ENCODE measurements at places on chromosomes 7 and 10. TPM values are rescaled to one million over a fixed set of nuclear protein-coding genes. Genes with fewer than 3 reads are reported as not detected.

Gene C7orf57
- 0.85 TPM for total RNA-seq

Gene FAM170B
- not detected for total RNA-seq

Gene PNLIPRP1
- total RNA-seq, result not detected

Gene LIPK
- not detected for total RNA-seq

Gene GATA3
- 50.3 TPM for total RNA-seq

Gene DUSP5
- 98.9 TPM for total RNA-seq

Gene DPP6
- total RNA-seq, result not detected

Gene KCNIP2
- total RNA-seq, result 1.6 TPM

Gene TUBAL3
- total RNA-seq, result not detected

Gene SLC18A2
- total RNA-seq, result 0.36 TPM

DNA sequence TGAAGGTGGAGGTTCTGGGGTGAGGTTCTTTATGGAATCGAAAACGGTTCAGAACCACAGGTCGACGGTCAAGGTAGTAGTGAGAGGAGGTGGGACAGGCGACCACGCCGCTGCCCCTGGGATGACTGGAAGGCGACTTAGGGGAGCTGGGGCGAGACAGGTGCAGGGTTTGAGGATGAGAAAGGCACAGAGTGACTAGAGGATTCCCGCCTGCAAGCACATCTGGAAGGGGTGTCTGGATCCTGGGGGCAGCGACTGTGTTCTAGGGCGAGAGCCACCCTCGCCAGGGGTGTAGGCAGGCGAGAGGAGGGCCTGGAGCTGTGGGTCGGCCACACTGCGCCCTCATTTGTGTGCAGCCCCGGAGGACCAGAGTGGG lies 468 bp upstream of the IRF5 start:
- DNase-seq, result no peak

GRCh38 chr7:43302211-43302711 lies 189.8 kb downstream of the HECW1 start:
- no peak for DNase-seq

DNA sequence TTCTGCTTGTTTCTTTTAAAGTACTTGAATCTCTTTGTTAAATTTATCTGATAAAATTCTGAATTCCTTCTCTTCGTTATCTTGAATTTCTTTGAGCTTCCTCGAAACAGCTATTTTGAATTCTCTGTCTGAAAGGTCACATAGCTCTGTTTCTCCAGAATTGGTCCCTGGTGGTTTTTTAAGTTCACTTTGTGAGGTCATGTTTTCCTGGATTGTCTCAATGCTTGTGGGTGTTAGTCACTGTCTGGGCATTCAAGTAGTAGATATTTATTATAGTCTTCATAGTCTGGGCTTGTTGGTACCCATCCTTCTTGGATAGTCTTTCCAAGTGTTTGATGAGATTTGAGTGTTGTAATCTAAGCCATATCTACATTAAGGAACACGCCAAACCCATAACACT lies 1060.6 kb downstream of the LRMDA start:
- DNase-seq, result no peak

DNA sequence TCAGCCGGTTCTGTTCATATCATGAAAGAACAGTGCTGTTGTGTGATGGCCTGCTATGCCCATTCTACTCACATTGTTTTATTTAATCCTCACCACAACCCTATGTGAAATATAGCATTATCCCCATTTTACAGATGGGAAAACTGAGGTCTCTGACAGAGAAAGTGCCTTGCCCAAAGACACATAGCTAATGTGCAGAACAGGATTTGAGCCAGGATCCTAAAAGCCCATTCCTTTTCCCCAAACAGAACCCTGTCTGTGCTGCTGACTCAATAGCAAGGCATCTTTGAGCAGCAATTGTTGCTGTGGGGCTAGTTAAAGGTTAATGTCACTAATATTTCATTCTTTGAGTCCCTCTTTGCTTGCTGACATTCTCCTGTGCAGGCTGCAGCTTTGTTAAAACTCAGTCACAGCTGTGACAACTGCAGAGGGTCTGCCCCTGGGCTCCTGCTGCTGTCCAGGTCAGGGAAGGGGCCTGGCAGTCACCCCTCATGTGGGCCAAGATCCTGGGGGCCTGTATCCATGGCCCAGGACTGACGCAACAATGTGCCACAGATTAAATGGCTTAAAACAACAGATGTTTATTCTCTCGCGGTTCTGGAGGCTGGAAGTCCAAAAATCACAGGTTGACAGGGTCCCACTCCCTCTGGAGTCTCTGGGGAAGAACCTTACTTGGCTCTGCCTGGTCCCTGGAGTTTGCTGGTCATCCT lies 40.4 kb downstream of the AFAP1L2 start:
- no peak for DNase-seq

DNA sequence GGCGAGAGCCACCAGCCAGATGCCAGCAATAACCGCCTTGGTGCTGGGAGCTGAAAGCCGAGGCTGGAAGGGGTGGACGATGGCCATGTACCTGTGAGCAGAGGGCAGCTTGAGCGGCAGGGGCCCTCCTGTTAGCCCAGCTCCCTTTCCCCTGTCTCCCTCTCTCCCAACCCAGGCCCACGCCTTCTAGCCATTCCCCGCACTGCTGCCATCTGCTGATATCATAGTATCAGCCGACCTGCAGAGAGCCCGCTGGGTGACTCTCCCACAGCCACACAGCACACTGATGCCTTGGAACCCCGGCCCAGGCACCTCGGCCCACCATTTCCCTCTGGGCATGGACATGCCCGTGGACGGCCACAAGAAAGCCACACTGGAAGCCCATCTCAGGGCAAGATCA lies 1.7 kb downstream of the TACR2 start:
- no peak for DNase-seq

DNA sequence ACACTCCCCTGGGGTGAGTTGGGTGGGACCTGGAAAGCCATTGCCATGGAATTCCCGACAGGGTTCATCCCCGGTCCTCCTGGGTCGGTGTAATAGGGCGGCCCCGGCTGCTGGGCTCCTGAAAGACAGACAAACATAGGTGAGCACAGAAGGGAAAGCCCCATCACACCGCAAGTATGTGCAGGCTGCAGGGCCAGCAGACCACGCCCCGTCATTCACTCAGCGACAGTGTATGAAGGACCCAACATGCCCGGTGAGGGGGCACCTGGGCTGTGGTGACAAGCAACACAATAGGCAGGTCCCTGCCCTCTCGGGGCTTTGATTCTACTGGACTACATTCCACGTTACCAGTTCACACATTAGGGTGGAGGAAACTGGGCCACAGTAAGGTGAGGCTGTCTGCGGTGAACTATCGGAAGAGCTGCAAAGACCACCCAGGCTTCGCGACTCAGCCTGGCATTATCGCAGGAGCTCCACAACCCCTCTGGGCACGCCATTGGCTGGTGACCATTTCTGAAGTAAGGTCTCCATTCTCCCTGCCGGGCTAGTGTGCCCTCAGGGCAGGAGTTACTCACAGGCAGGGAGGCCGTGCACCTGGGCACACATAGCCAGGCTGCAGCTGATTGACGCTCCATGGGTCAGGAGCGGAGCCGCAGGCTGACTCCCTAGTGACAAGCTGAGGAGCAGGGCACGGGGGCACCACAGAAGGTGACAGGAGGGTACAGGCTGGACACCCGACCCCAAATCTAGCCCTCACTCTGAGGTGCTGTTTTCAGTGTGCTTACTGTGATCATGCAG lies 99.2 kb downstream of the VOPP1 start:
- no peak for DNase-seq

DNA sequence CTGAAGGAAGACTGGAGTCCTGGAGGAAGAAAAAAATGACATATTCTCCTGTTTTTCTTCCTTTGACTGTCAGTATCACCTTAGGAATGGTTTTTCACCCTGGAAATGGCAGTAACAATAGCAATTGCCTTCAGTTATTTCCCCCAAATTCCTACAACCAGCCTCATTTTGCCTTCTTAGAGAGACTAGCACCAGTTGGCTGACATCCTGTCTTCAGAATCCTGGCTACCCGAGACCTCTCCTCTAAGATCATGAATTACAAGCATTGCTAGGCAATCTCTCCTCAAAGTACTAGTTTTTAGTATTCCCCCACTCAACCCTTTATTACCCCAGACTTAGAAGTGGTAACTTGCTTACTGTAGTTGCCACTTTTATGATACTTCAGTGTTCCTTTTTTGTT lies 53.4 kb downstream of the TAS2R16 start:
- no peak for DNase-seq

DNA sequence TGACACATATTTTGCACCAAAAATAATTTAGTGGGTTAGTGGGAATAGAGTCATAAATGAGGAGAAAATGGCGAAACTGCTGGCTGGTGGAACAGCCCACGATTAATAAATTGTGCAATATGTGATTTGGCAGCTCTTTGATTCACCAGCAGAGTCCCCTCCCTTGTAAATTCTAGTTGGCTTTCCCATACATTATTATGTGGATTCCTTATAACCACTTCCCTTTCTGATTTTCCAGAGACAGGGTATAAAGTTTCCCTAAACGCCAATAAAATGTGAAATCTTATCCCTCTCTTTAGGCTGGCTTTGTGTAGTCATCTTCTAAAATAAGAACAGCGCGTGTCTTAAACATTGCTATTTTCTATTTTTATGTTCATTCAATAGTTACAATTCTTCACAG lies 149.4 kb upstream of the FERD3L start:
- no peak for DNase-seq

DNA sequence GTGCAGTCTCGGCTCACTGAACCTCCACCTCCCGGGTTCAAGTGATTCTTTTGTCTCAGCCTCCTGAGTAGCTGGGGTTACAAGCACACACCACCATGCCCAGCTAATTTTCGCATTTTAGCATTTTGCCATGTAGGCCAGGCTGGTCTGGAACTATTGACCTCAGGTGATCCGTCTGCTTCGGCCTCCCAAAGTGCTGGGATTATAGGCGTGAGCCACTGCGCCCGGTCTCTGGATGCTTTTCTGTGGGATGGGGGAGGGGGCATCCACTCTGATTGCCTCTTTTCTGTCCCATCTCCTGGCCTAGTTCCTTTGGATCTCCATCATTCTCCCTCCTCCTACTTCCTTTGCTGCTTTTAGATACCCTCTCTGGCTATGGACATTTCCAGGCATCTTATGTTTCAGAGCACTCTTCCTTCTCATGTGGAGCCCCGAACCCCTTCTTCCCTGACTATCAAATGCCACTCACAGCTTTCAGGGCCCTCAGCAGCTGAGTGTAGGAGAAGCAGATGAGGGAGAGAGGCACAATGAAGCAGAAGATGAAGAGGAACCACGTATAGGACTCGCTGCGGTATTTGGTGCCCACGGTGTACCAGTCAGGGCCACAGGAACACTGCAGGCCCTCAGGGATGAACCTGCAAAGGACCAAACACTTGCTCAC lies 1.4 kb downstream of the OPN1SW start:
- no peak for DNase-seq

- no peak for DNase-seq
These were observed 132.3 kb downstream of the CHN2 start for GRCh38 chr7:29326864-29327263.

- DNase-seq, result no peak
These were observed 70.7 kb downstream of the RELN start for GRCh38 chr7:103918631-103919271.

DNA sequence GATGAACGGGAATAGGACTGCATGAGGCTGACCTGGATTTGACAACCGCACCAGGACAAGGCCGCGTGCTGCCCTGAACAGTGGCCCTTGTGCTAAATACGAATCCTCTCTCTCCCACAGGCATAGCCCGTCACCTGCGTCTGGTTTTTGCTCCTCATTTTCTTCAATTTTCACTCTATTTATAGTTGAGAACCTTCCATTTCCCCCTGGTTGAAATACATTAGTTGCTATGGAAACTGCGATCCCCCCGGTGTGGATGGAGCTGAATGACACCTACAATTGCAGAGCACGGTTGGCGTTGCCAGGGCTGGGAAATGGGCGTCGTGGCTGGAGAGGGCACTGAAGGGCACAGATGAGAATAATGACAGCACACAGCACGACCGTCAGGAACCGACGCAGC lies 158.6 kb upstream of the PITRM1 start:
- no peak for DNase-seq

GRCh38 chr10:131743190-131744151 lies 157.3 kb upstream of the PPP2R2D start:
- no peak for DNase-seq

DNA sequence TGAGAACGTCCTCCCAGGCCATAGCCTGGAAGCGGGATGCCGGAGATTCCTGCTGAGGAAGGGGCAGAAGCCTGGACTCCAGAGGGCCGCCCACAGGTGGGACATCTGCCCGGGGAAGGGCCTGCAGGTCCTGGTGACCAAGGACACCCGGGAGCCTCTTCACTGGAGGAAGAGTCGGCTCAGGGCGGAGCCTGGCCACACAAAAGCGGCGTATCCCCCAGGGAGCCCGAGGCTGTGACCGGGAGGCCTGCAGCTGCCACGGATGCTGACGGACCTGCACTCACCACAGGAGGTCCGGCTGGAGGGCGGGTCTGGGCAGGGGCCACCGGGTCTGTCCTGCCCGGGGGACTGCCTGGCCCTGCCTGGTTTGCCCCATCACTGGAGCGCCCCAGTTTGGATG lies 15.5 kb upstream of the ADGRA1 start:
- no peak for DNase-seq

GRCh38 chr10:14333606-14334005 lies 2.9 kb upstream of the FRMD4A start:
- no peak for DNase-seq

DNA sequence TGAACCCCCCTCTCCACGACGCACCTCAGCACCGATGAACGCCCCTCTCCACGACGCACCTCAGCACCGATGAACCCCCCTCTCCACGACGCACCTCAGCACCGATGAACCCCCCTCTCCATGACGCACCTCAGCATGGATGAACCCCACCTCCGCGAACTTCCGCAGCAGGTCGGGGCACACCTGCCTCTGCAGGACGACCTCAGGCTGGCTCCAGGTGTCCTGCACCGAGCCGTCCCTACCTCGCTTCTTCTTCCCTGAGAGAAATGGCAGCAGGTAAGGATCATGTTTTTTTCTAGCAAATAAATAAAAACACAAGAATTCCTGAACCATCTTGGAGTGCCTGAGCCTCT lies 24.1 kb downstream of the CFAP46 start:
- no peak for DNase-seq

DNA sequence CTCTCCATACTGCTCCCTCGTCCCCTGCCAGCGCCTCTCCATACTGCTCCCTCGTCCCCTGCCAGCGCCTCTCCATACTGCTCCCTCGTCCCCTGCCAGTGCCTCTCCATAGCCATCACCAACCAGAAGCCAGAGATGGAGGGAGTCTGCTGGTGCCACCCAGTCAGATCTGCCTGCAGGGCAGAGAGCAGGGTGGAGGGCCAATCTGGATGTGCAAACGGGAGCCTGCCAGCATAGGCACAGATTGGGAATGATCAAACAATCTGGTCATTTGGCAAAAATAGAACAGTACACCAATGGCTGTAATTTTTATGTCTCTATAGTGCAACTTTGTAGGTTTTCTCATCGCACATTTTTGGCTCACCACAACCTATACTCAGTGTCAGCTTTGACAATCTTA lies 76.9 kb upstream of the LRRC4 start:
- no peak for DNase-seq

- no peak for DNase-seq
These were observed 286.6 kb downstream of the BMPER start for GRCh38 chr7:34191771-34192479.

DNA sequence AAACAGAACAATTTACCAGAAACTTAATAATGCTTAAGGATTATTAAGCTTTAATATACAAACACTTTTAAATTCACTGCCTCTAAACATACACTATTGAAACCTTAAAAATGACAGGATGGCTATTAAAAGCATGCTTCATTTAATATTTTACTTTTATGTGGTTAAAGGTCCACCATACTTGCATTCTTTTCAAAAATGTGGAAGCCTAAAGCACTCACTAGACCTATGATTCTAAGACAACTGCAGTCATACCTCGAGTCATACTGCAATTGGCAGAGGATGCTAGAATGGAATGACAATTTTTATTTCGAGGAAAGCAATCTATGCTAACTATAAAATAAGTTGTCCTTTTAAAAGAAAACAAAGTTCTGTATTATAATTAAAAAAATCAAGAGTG lies 85.3 kb downstream of the PIP4K2A start:
- no peak for DNase-seq

All from natural killer cell (primary cell).